ENCODE measurements at places on chromosomes 7 and 10.

DNA sequence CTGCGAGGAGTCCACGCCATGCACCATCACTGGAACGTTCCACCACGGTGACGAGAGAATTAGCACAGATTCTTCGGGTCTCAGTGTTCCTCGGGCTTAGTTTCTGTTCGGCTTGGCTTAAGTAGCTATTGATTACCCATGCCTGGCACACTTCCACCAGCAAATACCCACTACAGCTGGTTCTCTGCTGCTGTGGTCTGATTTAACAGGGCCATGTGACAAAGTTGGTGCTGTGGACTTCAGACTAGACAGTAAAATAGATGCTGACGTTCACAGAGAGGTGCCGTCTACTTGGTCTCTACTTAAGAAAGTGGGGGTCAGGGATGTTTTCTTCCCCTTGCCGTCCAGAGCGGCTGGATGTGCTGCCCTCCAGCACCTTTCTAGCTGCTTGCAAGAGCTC lies 11.6 kb downstream of the GNA12 start:
- no peak for DNase-seq

- peak; percentile 19 for DNase-seq
Observed at GRCh38 chr10:5530846-5531557, 6.2 kb downstream of the CALML3 start.

GRCh38 chr10:71080381-71081228 lies 131.8 kb upstream of the UNC5B start:
- DNase-seq = peak; percentile 53

- DNase-seq = no peak
Observed at GRCh38 chr10:73448384-73448783, 15.0 kb upstream of the MSS51 start.

DNA sequence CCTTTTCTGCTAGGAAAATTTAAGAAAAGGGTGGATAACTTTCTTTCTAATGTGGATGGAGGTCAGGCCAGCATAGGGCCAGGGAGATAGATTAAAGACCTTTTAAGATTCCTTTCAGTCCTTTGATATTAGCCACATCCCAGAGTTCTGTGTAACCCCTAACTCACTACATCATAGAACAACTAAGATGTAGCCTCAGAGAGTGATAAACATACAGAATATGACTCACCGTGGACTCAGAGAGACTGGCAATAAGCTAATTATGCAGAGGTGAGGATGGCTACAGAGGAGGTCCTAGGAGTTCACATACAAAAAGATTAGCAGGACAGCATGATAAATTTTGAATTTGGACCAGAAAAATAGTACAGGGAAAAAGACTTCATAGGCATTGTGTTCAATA lies 141.0 kb downstream of the AOAH start:
- no peak for DNase-seq

GRCh38 chr7:107133396-107133795 lies 35.4 kb upstream of the HBP1 start:
- no peak for DNase-seq

DNA sequence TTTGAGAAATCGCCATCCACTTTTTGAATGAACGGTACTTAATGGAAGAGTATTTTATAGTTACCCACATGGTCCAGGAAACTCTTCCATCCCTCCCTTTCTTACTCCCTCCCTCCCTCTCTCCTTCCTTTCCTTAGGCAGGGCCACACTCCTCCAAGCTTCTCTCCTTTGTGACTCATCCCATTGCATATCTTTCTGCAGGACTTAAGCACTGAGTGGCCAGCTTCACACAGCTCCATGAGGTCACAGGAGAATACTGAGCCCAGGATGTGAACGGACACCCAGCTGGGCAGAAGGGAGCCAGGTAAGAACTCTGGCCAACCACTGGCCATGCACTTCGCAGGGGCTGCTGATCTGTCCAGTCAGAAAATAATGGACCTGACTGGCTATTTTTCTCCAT lies 189.7 kb upstream of the ADCY1 start:
- DNase-seq = no peak
